Chondrocyte (in vitro differentiated cells): ENCODE measurements at places on chromosomes 12 and 14. TPM values are rescaled to one million over a fixed set of nuclear protein-coding genes. Genes with fewer than 3 reads are reported as not detected.

The LAG3 gene
- total RNA-seq, result 0.56 to 1.7 TPM (median 1.0 TPM) in 3 replicates

The KCNH5 gene
- total RNA-seq, result not detected in 3 replicates

The C12orf57 gene
- 230 to 244 TPM (median 233 TPM) in 3 replicates for total RNA-seq

The DCN gene
- 723 to 2,473 TPM (median 743 TPM) in 3 replicates for total RNA-seq

The GPR132 gene
- total RNA-seq, result 0.23 to 0.48 TPM (median 0.30 TPM) in 3 replicates

The RNF212B gene
- not detected in 3 replicates for total RNA-seq

The LRTM2 gene
- not detected in 3 replicates for total RNA-seq

DNA sequence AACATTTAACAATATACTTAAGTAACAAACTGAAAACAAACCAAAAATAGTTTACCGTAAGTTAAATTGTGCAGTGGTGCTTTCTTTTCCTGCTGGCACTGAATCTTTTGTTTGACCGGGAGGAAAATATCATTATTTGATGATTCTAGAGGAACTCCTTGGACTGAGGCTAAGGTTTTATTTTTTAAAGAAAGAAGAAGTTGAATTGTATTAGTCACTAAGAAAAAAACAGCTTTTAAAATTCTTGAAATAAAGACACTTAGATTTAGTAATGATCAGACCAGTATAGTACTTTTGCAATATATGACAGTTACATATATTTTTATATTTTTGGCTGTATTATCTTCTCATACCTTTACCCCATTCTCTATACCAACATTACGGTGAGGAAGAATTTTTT, 10.3 kb downstream of the MIS18BP1 start:
- H3K27ac ChIP-seq, result no peak overlapping the region
- no peaks in the 10 kb centered on the region for H3K27me3 ChIP-seq
- DNase-seq, result no peak

DNA sequence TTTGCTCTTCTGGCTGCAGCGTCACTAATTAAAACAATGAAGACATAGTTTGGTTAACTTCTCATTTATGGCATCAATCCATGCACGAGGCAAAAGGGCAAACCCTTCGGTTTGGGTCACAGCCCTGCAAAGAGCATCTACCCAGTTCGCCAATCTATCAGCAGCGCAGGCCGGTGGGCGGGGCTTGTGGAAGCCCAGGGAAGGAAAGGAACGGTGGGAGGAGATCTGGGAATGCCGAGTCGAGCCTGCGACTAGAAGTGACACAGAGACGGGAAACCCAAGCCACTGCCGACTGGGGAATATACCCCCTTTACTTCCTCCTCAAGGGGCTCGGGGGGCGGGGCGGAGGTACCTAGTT, 466 bp downstream of the KICS2 start:
- no peaks in the 10 kb centered on the region for H3K36me3 ChIP-seq
- H3K4me3 ChIP-seq, result peak overlapping the region; percentile 84
- H3K4me1 ChIP-seq, result peaks cover 11% of the 10 kb centered on the region
- no peak for DNase-seq
- no peaks in the 10 kb centered on the region for H3K27me3 ChIP-seq
- peak overlapping the region; percentile 98 for H3K27ac ChIP-seq

DNA sequence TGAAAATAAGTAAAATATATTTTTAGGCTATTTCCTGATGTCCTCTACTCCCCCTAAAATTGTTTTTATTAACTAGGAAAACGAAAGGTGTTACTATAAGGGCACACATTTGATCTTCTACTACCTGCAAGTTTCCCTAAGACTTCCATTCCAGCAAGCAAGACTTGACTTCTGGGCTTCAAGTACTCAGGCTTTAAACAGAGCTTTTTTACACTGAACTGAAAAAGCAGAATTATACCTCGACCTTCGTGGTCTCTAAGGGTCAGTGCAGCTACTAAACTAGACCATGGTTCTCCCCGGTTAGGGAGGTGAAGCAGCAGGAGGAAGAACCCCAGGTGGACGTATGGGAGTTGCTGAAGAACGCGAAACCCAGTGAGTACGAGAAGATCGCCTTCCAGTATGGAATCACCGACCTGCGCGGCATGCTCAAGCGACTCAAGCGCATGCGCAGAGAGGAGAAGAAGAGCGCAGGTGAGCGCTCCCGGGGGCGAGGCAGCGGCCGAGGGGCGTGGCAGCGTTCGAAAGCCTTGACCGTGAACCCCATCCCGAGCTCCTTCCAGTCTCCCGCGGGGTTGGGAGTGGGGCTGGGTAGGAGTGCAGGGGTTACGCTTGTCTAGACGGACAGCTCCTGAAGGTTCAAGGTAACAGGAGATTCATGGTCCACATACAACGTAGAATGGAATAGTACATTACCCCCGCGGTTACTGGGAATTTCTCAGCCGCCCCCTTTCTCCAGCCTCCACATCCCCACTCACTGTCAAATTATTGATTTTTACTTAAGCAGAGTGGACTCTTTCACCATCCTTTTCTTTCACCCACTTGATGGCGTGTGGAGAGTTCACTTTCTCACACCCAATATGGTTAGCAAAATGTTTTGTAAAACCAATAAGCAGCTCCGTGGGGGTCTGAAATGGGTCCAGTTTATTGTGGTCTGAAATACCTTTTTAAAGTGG, 47.6 kb downstream of the MYBPC1 start:
- H3K4me3 ChIP-seq, result peak overlapping the region; percentile 68
- H3K4me1 ChIP-seq, result peaks cover 6% of the 10 kb centered on the region
- H3K27me3 ChIP-seq, result peaks cover 8% of the 10 kb centered on the region
- DNase-seq, result no peak

DNA sequence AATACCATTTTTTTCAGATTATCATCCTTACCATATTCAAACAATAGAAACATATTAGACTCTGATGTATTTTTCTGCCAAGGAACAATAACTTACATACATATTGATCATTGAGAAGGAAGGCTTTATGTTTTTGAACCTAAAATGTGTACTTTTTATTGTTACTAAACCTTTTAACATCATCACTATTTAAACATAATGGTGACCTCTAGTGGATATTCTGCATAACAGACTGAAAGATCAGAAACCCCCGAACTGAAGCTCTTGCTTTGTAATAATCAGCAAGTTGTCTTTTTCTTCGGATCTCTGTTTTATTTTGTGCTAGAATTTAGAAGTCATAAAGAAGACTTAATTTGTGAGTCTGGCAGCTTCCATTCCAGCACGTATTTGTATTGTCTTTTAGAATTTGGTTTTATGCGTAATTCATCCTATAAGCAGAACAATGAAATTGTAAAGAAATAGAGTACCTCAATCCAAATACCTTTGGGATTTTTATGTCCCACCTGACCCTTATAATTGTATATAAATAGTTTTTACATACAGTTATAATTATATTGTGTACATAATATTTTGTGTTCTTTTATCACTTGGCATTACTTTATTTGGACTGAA, 125.9 kb upstream of the ATF1 start:
- peaks cover 46% of the 10 kb centered on the region for H3K4me1 ChIP-seq
- peaks cover 1% of the 10 kb centered on the region for H3K36me3 ChIP-seq
- H3K4me3 ChIP-seq, result no peak overlapping the region

DNA sequence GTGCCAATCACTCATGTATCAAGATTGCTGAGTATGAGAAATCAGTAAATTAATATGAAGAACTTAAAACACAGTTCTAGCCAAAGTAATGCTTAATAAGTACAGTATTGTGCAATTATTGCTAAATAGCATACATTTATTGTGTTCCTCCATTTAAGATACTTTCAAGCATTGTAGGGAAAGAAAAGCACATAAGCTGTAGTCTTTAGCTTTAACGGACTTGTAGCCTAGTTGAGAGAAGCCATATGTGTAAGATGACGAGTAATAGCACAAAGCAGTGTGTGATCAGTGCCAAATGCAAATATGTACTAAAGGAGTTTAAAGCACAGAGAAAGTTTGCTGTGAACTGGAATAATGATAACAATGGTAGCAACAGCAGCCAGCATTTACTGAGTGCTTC, 38.1 kb downstream of the ETV6 start:
- no peak overlapping the region for H3K27ac ChIP-seq
- peaks cover 65% of the 10 kb centered on the region for H3K4me1 ChIP-seq
- no peak overlapping the region for H3K4me3 ChIP-seq
- DNase-seq, result no peak
- H3K27me3 ChIP-seq, result no peaks in the 10 kb centered on the region
- peaks cover 1% of the 10 kb centered on the region for H3K36me3 ChIP-seq

DNA sequence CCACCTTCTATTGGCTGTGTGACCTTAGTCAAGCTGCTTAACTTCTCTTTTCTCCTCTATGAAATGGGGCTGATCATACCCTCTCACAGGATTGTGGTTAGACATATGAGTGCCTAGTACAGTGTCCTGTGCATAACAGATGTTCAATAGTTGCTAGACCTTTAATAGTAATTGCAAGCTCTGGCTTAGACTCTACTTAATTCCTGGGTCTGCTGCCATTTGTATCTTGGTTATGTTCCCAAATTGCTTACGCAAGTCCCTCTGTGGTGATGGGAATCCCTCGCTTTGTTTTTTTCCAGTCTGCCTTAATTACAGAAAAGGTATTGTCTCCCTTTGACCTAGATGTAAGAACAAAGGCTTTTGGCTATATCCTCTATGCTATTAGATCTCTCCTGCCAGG, 15.1 kb downstream of the SUDS3 start:
- no peak overlapping the region for H3K27ac ChIP-seq
- no peak overlapping the region for H3K4me3 ChIP-seq

GRCh38 chr14:69014829-69015259, 35.7 kb upstream of the ACTN1 start:
- no peaks in the 10 kb centered on the region for H3K36me3 ChIP-seq
- H3K27ac ChIP-seq, result no peak overlapping the region

- H3K36me3 ChIP-seq, result no peaks in the 10 kb centered on the region
- no peaks in the 10 kb centered on the region for H3K4me1 ChIP-seq
- peak overlapping the region; percentile 70 for H3K4me3 ChIP-seq
- H3K27me3 ChIP-seq, result peaks cover 28% of the 10 kb centered on the region
- no peak for DNase-seq
These were observed 19.4 kb upstream of the PLEKHH1 start for GRCh38 chr14:67513631-67514108.

GRCh38 chr12:27969624-27970400, 2.7 kb downstream of the PTHLH start:
- no peaks in the 10 kb centered on the region for H3K36me3 ChIP-seq
- peak overlapping the region; percentile 90 for H3K27ac ChIP-seq
- H3K4me1 ChIP-seq, result peaks cover 46% of the 10 kb centered on the region
- no peak for DNase-seq
- H3K27me3 ChIP-seq, result peaks cover 20% of the 10 kb centered on the region

DNA sequence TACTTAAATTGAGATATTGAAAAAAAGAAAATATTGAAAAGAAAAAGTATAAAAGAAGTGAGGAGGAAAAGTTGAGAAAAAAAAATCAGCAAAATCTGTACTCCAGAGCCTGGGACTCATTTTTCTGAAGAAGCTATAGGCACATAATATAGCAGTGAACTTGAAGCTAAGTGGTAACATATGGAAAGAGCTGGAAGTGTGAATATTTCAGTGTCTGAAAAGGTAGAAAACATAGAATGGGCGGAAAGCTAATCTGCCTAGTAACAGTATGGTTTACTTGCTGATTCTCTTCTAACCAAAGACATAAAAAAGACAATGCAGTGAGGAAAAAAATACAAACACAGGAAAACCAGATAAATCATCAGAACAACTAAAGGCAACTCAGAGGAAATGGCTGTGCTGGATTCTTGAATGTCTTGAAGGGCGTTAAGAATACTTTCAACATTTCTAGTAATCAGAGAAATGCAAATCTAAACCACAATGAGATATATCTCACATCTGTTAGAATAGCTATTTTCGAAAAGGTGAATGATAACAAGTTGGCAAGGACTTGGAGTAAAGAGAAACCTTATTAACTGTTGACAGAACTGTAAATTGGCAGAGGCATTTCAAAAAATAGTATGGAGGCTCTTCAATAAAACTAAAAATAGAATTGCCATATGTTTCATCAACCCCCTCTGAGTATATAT, 784.6 kb downstream of the LRFN5 start:
- DNase-seq, result no peak
- no peak overlapping the region for H3K4me3 ChIP-seq
- no peak overlapping the region for H3K27ac ChIP-seq

DNA sequence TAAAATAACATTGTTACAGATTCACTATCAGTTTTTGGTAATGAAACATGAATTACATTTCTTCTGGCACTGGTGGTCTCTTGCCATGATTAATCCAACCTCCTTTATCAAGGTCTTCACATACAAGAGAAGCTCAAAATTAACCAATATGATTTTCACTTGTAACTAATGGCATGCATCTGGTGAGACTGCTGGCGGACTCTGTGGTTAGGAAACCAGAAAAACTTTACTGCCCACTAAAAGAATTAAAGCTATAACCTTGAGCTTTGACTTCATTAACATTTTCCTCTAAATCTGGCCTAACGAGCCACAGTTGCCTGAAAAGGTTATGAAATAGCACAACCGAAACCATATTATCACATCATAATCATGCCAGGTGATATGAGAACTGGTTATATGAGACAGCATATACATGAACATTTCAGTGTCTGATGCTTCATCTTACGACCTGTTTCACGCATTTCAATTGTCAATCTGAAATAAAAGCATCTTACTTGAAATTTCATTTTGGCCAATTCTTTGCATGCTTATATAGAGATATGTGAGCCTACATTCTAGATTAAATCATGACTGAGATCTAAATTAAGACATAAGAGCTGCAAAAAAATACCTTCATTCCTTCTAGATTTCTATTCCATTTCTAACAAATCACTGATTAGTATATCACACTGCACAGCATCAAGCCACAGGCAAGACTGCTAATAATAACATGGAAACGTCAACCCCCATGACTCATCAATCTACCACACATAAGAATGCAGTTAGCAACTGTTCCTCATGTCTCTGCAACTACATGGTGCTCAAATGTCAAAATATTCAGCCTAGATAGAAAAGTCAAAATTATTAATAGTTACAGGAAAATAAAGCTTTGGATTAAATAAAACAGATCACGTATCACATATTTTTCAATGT, 89.3 kb downstream of the OSBPL8 start:
- peaks cover 8% of the 10 kb centered on the region for H3K4me1 ChIP-seq
- H3K4me3 ChIP-seq, result no peak overlapping the region
- no peaks in the 10 kb centered on the region for H3K27me3 ChIP-seq

GRCh38 chr12:45049912-45050750, 768 bp downstream of the DBX2 start:
- peaks cover 7% of the 10 kb centered on the region for H3K4me1 ChIP-seq
- H3K27me3 ChIP-seq, result peaks cover 75% of the 10 kb centered on the region
- H3K36me3 ChIP-seq, result no peaks in the 10 kb centered on the region
- H3K27ac ChIP-seq, result no peak overlapping the region
- DNase-seq, result peak; percentile 64

DNA sequence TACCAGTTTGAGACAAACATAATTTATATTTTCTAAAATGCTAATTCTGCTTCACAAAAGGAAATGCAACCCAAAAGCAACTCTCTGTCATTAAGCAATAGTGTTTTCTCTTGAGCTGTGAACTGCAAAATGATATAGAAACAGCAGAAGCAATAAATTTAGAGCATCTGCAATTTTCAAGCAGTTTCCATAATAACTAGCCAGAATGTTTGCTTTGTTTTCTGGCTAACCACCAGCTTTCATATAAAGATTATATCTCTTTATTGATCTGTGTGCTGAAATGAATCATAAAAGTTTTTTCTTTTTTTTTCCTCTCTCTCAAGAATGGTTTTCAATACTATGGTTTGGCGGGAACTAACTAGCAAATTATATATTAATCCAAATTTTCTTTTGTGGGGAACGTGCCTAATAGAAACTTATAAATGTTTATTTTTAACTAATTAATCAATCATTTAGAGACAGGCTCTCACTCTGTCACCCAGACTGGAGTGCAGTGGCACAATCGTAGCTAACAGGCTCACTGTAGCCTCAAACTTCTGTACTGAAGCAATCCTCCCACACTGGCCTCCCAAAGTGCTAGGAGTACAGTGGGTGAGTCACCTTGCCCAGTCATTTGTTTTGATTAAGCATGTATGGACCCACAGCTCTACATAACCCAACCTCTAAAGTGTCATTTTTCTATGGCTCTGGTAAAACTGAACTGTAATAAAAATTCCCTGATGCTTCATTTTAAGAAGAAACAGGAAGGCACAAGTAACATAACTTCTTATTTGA, 830.1 kb upstream of the MGAT4C start:
- no peak for DNase-seq
- no peak overlapping the region for H3K27ac ChIP-seq
- peaks cover 5% of the 10 kb centered on the region for H3K27me3 ChIP-seq
- no peaks in the 10 kb centered on the region for H3K36me3 ChIP-seq
- no peak overlapping the region for H3K4me3 ChIP-seq
